ENCODE measurements at places on chromosomes 11 and 22. TPM values are rescaled to one million over a fixed set of nuclear protein-coding genes. Genes with fewer than 3 reads are reported as not detected.

FGF19 gene
- total RNA-seq, result not detected

FAM111B gene
- total RNA-seq, result not detected

RTN3 gene
- total RNA-seq, result 40.5 TPM

SEC14L2 gene
- total RNA-seq, result 1.9 TPM

IGLL1 gene
- total RNA-seq, result not detected

SYNGR1 gene
- total RNA-seq, result 15.3 TPM

OVOL1 gene
- total RNA-seq, result not detected

VWCE gene
- total RNA-seq, result 0.84 TPM

ZNF195 gene
- 14.9 TPM for total RNA-seq

CABP4 gene
- total RNA-seq, result 1.4 TPM

OR52H1 gene
- total RNA-seq, result not detected

GLYAT gene
- not detected for total RNA-seq

KRTAP5-10 gene
- total RNA-seq, result not detected

PKNOX2 gene
- total RNA-seq, result 22.7 TPM

OR52E4 gene
- not detected for total RNA-seq
